ENCODE measurements at places on chromosomes 5 and 9.

DNA sequence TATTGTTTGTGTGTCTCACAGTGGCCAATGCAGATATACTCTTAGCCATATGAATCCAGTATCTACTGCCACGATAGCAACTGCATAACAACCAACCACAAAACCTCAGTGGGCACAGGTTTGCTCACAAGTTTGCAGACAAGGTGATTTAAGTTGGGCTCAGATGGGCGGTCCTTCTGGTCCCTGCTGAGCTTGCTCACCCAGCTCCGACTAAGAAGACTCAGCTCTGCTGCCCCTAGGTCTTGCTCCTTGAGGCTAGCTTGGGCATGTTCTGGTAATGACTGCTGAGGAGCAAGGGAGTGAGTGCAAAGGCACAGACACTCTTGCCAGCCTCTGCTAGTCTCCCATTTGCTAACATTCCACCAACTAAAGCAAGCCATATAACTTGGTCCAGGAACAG is 52.6 kb downstream of the MTX3 start:
- DNase-seq, result no peak

DNA sequence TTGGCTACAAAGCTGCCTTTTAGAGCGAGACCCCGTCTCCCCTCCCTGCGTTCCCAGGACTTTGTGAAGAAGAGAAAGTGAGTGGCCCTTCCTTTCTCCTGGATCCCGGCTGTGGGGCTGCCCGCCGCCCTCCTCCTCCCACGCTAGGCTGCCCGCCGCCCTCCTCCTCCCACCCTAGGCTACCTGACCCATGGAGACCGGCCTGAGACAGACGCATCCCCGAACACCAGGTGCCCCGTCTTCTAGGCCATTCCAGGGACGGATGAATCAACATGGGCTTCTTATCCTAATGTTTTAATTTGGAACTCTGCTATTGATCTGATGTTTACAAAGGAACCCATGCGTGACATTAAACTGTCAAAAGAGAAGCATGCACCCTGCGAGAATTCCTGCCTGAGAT is 117.3 kb upstream of the LPCAT1 start:
- no peak for DNase-seq

GRCh38 chr5:140574165-140574564 is 9.5 kb downstream of the SLC35A4 start:
- no peak for DNase-seq

DNA sequence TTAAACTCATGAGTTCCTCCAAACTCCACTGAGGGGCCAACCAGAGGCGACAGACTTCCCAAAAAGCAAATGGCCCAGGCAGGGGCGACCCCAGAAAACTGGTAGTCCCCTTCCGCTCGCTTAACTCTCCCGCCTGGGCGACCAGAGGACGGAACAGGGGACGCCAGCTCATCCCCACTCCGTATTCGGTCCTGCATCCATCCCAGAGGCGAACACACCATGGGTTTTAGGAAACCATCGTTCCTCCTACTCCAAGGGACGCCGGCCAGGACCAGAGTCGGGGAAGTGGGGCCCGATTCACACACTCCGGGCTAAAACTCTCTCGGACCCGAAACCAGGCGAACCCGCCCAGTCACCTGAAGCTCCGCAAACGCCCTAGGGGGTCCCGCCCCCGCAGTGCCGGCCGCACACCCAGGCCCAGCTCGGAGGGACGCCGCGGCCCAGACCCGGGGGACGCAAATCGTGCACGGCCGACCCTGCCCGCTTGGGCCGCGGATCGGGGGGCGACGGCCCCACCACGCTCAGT is 478 bp downstream of the TEX10 start:
- peak; percentile 13 for DNase-seq

DNA sequence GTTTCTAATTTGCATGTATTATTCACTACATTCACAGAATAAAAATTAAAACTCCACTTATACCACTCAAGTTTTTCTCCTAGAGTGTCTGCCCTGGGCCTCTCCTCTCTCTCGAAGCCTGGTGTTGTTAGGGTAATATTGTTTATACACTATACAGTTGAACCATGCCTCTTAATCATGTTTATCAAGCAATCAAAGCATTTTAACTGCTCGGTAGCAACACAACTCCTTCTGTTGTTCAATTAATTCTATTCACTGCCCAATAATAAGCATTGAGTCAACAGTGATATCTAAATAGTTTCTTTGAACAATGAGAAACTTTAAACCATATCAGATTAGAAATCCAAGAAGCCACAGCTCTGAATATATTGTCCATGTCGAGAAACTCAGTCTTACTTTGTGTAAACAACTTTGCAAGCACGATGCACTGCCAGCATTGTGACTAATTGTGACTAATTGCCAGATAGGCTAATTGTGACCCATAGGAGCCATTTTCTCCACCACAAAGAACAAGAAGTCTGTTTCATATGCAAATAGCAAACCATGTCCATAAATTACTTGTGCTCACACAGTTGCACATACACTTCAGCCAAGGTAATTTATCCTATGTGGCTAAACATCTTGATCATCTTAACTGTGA is at the start of gene DNAH5:
Gene DNAH5 (minus strand): TSS at position 129 of the 640 bp plus-strand sequence. CDS start 250 bp downstream, outside the sequence.
- peak; percentile 20 for DNase-seq

DNA sequence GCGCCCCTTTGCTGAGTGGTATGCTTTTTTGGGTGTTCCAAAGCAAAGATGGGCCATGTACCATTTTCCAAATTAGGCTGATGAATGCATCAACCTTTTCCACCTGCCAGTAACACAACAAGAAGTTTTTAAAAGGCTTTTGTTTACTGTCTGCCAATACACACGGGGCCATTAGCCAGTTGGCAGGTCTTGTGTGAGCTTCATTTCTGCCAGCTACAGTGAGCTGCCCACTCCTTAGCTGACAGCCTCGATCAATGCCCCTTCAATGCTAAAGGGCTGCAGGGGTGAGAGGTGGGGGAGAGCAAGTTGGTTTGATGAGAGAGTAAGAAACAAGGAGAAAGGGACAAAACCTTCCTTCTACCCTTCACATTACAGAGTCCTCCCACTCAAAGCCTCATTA is 128.7 kb downstream of the C5orf15 start:
- no peak for DNase-seq

DNA sequence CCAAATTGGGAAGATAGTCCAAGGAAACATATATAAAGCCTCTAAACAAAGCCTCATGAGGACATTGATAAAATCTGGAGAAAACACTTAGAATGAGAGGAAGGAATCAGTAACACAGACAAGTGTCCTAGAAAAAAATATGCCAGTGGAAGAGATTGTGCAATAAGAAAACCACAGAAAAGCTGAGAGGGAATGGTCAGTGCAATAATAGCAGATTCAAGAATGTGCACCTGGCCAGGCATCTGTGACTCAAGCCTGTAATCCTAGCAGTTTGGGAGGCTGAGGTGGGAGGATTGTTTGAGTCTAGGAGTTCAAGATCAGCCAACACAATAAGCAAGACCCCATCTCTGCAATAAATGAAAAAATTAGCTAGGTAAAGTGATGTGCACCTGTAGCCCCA is 691.2 kb upstream of the CDH6 start:
- no peak for DNase-seq

- DNase-seq, result no peak
These were observed 12.3 kb downstream of the GAPT start for GRCh38 chr5:58503390-58504046.

DNA sequence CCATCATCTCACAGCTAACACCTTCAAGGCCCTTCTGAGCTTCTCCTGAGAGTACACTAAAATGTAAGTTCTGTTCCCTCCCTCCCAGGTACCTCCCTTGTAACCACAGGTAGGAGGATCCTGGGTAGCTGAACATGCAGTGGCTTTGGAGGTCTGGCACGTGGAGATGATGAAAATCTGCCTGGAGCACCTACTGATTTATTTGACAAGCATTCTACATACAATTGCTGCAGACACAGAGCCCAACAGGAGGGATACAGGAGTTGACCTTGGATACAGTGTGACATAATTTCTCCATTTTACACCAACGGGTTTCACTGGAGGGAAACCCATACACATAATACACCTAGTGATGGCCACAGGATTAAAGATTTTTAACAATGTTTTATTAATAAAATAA is 478.7 kb downstream of the SEMA5A start:
- DNase-seq, result no peak

DNA sequence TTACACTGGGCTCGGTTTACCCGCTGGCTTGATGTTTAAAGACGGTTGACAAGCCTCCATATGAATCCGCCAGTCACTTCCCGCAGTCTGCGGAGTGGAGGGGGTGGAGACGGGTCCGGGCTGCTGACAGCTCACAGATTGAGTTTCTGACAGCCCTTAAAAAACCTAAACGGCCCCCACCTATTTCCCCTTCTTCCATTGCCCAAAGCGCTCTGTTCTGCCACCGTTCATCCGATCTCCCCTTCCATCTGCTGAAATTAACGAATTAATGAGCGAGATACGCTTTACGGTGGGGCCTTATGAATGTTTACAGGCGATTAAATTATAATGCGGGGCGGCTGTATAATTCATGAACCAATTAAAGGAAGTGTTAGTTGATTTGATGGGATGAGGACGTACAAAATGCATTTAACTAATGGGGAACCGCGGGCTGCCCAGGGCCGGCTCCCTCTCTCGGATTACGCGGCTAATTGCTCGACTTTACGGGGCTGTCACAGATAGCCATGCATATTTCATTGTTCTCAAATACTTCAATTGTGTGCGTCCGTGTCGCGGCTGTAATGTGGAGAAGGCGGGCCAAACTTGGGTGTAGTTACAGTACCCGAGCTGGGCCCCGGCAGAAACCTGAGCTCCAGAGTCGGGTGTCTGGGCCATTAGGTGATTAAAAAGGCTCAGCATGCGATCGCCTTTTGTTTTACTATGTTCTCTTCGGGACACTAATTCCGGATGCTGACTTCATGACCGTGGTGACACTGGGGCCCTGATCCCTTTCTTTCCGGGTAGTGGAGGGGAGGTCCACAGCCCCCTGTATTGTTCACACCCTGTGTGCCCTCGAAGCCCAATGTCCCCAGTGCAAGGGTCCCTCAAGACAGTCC is 74.9 kb downstream of the GTF3C4 start:
- no peak for DNase-seq

GRCh38 chr5:124072570-124072969 is 560.6 kb downstream of the CSNK1G3 start:
- no peak for DNase-seq

DNA sequence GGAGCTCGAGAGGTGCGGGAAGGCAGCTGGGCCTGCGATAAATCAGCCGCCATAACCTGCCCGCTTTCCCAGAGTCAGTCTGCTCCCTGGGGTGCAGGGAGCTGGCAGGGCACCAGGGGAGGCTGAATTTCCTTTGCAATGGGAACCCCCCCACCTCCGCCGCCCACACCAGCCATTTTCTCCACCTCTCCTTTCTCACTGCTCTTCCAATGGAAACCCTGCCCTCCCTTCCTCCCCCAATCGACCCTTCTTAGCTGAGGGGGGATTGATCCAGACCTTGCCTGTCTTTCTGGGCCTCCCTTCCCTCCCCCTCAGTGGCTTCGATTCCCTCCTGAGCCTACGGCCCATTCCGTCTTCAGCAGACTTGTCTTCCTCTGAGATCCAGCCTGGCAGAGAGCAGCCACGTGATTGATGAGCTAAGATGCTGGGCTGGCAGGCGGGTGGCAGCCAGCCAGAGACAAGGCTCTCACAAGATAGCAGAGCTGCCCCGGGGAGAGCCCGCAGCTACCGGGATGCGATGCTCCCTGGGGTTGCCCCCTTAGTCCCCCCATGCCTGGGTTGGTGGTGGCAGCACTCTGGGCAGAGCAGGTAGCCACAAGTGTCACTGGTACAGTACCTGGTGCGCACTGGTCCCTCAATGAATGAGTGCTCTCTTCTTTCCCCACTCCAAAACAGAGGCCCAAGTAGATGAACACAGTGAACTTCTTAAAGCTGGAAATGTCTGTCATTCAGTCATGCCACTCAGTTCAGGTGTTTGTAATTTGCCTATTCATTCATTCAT is 53.7 kb upstream of the FABP6 start:
- no peak for DNase-seq

GRCh38 chr9:6996061-6996854 is 238.5 kb downstream of the KDM4C start:
- no peak for DNase-seq

DNA sequence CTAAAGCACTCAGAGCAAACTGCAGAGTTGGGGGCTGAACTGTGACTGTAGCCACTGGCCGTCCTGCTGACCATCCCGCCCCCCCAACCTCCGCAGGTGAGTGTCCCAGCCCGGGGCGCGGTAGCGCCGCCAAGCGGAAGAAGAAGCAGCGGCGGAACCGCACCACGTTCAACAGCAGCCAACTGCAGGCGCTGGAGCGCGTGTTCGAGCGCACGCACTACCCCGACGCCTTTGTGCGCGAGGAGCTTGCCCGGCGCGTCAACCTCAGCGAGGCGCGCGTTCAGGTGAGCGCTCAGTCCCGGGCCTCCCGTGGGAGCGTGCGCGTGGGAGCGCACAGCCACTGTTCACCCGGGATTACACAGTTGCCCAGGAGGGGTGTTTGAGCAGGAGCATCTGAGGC is 33.7 kb downstream of the PTGES start:
- no peak for DNase-seq

DNA sequence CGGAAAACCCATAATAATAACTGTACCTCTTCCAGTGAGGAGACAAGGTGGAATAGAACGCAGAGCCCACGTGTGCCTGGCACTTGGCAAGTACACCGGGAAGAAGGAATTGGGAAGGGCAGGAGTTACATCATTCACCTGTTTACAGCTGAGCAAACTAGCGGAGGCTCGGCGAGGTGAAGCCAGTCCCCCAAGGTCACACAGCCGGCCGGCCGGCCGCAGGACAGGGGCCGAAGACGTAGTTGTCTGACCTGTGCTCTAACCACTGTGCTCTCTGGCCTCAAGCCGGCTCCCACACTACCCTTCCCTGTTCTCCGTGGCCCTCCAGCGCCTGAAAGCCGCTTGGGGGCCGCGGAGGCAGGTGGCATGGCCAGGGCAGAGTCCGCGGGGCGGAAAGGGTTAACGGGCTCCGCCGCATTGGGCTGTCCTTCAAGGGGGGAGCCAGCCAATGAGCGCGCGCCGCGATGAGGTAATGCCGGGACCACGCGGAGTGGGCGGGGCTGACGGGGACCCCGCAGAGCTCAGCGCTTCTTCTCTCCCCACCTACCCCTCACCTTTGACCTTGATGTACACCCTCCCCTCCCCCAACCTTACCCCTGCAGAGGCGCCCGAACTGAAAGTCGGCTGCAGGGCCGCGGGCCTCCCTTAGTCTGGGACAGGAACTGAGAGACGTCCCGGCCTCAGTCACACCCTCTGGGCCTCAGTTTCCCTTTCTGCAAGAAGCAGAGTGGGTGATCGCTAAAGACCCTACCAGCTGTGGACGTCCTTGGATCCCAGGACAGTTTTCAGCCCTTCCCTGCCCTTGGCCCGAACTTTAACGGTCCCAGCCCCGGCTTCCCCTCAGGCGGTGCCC is 125.1 kb downstream of the C9orf50 start:
- DNase-seq, result peak; percentile 93

DNA sequence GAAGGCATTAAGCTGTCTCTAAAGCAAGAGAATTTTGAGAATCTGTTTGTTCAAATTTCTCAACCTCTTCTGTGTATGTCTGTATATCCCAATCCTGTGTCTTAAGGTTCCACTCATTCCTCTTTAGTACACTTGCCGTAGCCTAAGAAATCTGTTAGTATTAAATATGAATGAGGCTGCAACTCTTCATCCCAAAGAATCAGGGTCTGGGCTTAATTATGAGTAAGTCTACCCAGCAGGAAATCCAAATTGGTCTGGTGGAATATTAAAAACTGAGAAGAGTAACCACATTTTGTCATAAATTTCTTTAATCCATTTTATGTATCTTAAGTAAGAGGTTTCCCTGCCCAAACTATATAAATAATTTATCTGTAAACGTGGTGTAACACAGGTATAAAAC is 1171.2 kb downstream of the CDH12 start:
- DNase-seq, result peak; percentile 61

All from fibroblast of skin of right quadriceps (primary cell).